ENCODE measurements at places on chromosomes 4 and X. TPM values are rescaled to one million over a fixed set of nuclear protein-coding genes. Genes with fewer than 3 reads are reported as not detected.

ARSD gene
- 29.6 TPM for total RNA-seq

GATA1 gene
- not detected for total RNA-seq

DKK2 gene
- not detected for total RNA-seq

HTR2C gene
- not detected for total RNA-seq

DNA sequence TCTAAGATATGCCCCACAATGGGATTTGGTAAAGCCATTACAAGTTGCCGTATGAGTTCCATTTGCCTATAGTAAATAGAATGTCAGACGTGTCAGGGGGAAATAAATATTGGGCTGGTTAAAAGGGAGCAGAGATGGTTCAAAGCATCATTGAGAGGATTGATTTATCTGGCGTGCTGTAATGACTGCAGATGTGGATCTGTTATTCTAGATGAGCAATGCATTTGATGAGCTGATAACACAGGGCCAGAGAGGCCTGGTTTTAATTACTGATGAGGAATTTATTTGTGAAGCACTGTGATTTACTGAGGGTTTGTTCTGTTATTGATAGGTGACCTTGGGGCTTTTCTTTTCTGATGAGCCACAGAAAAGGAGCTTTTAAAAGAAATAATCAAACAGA, 62.5 kb downstream of the DACH2 start:
- DNase-seq: no peak

GRCh38 chr4:26525771-26526150, 35.5 kb upstream of the CCKAR start:
- peak; percentile 47 for DNase-seq

- peak; percentile 38 for DNase-seq
Measured at GRCh38 chr4:185394568-185395237, 1.0 kb downstream of the LRP2BP start.

- peak; percentile 20 for DNase-seq
Measured at GRCh38 chr4:155972098-155972497, 18.4 kb upstream of the CTSO start.

DNA sequence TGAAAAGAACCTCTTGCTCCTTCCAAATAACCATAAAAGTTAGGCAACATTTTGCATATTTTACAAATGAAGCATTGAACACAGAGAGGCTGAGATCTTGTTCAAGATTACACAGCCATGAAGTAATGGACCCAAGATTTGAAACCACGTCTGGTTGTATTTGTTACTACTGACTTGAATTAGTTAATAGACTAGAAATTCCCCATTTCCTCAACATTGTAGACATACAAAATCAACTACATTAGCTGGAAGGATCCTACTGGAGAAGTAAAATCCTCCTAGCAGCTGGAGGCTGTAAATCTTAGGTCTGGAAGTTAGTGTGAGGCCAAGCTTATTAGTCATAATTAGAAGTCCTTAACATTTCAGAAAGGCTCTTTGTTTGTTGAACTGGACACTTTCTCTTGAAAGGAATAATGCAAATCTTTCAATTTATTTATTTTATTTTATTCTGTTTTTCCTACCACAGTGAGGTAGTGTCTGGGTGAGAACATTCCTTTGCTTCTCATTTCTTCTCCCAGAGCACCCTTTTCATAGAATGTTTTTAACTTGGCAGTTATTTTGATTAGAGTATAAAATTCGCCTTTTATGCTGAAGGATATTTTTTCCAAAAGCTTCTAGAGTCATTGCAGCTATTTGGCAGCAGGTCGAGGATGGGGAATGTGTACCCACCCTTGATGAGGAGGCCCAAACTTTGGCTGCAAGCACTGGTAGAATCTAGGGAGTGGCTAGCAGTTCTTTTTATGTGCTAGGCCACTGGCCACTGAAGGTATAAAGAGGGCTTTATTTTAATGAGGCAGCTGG, 62.0 kb upstream of the CLNK start:
- DNase-seq: no peak

DNA sequence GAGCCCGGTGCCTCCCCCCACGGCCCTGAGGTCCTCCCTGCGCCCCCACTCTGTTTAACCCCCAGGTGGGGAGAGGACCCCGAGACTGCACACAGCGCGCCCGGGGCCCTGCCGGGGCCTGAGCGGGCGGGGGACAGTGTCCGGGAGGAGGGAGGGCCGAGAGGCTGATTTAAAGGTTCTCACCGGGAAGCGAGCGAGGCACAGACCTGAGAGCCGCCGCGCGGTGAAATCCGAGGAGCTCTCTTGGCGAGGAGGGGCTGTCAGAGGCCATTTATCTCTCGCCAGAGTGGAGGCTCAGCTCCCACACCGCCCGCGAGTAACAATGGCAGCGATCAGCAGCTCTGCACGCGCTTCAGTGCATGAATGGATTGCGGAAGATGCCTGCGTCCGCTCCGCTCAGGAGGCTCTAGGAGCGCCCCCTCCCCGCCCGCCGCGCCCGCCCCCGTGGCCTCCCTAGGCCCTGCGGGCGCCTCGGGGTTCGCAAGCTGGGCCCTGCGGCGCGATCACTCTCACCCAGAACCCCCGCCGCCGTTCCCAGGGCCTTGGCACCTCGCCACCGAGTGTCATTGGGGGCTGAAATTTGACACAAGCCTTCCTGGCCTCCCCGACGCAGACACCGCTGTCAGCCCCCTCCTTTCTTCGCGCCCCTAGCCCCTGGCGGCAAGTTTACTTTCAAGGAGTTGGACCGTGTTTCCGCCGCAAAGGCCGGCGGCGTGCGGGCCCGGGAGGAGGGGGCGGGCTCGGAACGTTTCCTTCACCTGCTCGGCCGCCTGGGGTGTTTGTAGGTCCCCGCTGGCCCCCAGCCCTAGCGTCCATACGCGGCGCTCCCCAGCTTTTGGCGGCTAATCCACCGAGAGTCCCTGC, 48.7 kb upstream of the BCOR start:
- no peak for DNase-seq

DNA sequence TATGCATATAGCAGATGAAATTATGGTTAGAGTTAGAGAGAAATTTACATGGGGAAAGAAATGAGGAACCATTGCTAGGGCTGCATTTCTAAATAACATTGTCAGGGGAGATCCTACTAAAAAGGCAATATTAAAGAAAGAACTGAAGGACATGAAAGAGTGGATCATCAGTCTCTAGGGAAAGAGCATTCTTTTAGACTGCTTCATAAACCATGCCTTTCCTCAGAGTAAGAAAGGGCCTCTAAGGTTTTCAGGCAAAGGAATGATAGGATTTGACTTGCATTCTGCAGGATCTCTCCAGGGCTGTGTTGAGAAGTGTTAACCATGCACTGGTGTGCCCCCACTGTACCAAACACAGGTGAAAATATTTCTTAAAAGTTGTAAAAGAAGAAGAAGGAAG, 385.4 kb upstream of the MAD2L1 start:
- DNase-seq: no peak
